H1 (cell line): ENCODE measurements at places on chromosomes 1 and 21.

DNA sequence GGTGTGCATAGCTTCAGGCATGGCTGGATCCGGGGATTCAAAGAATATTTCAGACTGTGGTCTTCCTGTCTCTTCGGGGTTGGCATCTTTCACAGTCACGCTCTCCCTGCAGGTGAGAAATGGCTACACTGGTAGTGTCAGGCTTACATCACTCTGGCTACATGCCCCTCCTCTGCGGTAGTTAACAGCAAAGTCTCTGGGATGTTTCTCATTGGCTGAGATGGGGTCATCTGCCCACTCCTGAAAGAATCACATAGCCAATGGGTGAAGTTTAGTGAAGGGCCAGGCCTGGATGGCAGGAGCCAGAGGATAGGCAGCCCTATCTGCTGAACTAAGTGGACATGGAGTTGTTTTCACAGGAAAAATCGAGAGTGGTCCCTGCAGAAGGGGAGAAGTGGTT is 356.5 kb downstream of the MATN1 start:
- no peaks in the 10 kb centered on the region for H3K27me3 ChIP-seq
- DNase-seq = peak; percentile 45
- no peaks in the 10 kb centered on the region for H3K36me3 ChIP-seq

DNA sequence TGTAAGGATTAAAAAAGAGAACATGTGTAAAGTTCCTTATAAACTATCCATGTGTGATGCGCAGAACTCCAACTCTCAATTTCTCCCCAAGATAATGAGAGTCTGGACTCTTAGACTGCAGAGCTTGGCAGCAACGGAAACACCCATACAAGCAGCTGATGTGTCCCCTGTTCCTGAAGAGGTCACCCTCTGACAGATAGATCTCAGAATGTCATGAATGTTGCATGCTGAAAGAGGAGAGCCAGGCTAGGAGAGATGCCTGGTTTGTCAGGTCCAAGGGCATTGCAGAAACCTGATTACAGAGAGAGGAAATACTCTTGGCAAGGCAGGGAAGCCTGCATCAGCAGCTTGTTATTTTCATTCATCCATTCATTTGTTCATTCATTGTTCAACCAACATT is 24.2 kb downstream of the MTARC1 start:
- H3K27ac ChIP-seq = no peak overlapping the region
- peaks cover 2% of the 10 kb centered on the region; the same call in 1 of the 2 replicates for H3K4me1 ChIP-seq
- H3K36me3 ChIP-seq = no peaks in the 10 kb centered on the region
- no peak for DNase-seq
- no peaks in the 10 kb centered on the region for H3K27me3 ChIP-seq

DNA sequence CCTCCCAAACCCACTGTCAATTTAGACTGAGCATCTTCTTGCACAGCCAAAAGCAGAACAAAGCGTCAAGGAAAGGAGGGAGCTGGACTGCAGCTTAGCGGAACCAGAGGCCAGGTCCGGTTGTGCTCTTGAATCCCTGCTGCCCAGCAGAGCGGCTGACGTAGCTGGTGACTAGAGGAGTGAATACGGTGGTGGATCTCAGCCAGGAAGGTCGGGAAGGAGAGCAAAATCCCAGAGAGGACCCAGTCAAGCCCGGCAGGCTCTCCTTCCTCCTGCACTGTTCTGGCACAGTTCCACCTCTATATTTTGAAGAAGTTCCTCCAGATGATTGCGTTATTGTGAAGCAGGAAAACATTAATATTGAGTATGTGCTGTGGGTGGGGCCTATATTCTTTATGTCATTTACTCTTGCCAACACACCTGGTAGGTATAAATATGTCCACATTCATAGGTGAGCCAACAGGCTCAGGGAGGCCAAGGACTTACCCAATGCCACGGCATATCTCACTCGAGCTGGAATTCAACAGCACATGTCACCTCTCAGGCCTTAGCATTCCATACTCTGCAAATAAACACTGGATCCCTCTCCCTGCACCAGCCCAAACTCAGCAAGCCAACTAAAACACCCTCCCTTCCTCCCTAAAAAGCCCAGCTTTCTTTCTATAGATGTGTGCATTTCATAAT is 23.6 kb upstream of the ABCB10 start:
- no peak overlapping the region for H3K4me3 ChIP-seq
- no peaks in the 10 kb centered on the region for H3K36me3 ChIP-seq
- H3K4me1 ChIP-seq = peaks cover 7% of the 10 kb centered on the region

DNA sequence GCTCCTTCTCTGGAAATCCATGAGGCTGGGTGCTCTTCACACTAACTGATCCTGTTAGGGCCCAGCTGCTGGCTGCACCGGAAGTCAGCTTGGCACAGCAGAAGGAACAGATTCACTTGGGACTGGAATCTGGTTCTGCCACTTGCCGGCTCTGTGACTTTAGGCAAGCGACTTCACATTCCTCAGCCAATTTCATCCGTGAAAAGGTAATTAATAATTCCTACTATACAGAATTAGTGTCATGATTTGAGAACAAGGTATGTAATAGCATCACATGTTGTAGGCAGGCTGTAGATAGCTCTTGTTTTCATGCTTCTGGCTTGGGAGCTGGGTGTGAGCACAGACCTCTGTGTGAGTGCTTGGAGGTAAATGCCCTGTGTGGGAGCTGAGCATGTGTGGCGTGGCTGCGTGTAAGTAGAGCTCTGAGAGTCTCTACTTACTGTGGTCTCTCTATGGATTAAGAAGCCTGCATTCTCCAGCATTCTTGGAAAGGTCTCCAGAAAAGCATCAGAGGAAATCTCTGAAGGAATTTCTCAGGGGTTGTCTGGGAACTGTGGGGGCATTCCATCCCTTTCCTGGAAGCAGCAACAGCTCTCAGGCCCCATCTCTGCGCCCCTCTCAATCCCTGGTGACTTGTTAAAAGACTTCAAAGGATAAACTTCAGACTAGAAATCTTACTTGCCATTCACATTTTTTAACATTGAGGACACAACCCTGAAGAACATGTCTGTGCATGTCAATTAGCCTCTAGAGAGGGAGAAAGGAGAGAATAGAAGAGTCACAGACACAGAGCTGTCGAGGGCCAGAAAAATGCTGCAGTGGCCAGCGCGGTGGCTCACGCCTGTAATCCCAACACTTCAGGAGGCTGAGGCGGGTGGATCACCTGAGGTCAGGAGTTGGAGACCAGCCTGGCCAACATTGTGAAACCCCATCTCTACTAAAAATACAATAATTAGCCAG is 47.7 kb upstream of the PPM1J start:
- H3K36me3 ChIP-seq = no peaks in the 10 kb centered on the region
- DNase-seq = no peak
- no peaks in the 10 kb centered on the region; the same call in 1 of the 2 replicates for H3K4me1 ChIP-seq
- H3K27me3 ChIP-seq = no peaks in the 10 kb centered on the region; the same call in none of the 2 replicates
- no peak overlapping the region for H3K27ac ChIP-seq

GRCh38 chr1:109481646-109482045 is 2.1 kb upstream of the ATXN7L2 start:
- no peaks in the 10 kb centered on the region for H3K27me3 ChIP-seq
- no peak for DNase-seq
- H3K36me3 ChIP-seq = no peaks in the 10 kb centered on the region
- no peak overlapping the region for H3K27ac ChIP-seq
- H3K4me3 ChIP-seq = no peak overlapping the region
- H3K4me1 ChIP-seq = no peaks in the 10 kb centered on the region; the same call in 1 of the 2 replicates
